RWPE1 (cell line): ENCODE measurements at places on chromosomes 7 and 10.

GRCh38 chr10:75014516-75015230, 96.8 kb upstream of the SAMD8 start:
- DNase-seq, result no peak

DNA sequence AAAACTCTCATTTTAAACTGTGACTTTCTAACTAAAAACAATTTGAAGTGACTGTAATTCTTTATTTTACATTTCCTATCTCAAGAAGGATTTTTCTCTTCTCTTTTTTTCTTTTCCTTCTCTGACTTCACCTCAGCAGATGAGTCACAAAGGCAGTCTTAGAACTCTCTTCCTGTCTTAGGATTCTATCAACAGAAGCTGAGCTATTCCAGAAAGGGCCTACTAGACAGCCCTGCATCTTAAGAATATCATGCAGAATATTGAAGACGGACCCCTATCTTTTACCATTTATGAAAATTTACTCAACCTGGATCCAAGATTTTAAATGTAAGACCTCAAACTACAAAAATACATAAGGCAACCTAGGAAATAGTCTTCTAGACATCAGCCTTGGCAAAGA, 365.7 kb upstream of the SEMA3C start:
- peak; percentile 22 for DNase-seq

GRCh38 chr10:66747451-66747850, 178.4 kb upstream of the LRRTM3 start:
- DNase-seq, result peak; percentile 38

GRCh38 chr7:4077980-4078379, 604.1 kb upstream of the FOXK1 start:
- no peak for DNase-seq

- peak; percentile 20 for DNase-seq
Observed at GRCh38 chr7:101900103-101900502, 82.7 kb downstream of the CUX1 start.

DNA sequence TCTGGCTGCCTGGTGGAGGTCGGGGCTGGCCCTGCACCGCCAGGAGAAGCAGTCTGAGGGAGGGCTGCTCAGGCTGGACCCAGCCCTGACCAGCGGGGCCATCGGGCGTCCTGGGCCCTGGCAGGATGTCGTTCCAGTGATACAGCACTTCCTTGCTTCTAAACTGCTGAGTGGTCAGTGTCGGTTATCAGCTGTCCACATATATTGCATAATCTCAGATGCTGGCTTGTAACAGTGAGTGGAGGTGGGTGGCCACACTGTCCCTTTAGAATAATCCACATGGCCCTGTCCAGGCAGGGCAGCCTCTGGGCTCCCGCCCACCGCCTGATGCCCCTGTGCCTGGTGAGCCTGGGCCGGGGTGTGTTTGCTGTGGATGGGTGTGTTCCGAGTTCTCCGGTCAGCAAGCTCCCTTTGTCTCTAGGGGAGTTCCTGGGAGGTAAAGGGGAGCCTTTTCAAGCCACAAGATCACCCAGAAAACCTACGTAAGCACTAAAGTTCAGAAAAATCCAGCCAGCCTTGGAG, 86.1 kb downstream of the LHPP start:
- DNase-seq, result no peak

DNA sequence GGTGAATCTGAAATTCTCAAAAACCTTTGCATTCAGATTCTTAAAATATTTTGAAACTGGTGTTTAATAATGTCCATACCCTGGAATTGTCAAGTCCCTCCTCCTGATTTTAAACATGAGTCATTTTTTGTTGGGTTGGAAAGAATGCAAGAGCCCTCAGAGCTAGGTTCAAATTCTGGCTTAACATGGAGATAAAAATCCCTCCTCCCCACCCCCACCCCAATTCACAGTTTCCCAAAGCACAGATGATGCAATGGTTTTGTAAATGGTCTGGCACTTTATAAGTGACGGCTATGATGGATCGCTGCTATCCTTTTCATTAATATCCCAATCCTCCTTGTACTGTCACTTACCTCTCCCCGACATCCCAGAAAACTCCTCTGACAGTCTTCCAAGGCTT, 332.8 kb downstream of the PLXNA4 start:
- DNase-seq, result no peak

- DNase-seq, result no peak
Observed at GRCh38 chr7:36648441-36648840, 75.9 kb downstream of the AOAH start.

- no peak for DNase-seq
Observed at GRCh38 chr10:86164174-86164774, 202.3 kb downstream of the GRID1 start.

GRCh38 chr7:90933041-90933440, 331.2 kb upstream of the FZD1 start:
- DNase-seq, result no peak

DNA sequence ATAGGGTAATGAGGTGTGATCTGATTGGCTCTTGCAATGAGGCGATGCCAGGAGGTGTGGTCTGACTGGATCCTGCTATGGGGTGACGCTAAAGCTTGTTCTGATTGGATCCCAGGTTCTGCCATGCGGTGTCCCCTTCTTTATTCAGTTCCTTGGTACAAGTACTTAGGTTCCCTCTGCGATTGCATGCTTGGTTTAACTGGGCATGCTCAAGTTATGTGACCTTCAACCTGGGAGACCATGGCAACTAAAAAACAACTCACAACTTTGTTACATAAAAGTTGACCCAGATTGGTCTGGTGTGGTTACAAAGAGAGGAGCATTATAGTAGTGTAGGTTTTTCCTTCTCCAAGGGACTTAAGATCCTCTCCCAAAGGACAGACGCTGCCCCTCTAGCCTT, 49.5 kb upstream of the DNAJC1 start:
- DNase-seq, result no peak

DNA sequence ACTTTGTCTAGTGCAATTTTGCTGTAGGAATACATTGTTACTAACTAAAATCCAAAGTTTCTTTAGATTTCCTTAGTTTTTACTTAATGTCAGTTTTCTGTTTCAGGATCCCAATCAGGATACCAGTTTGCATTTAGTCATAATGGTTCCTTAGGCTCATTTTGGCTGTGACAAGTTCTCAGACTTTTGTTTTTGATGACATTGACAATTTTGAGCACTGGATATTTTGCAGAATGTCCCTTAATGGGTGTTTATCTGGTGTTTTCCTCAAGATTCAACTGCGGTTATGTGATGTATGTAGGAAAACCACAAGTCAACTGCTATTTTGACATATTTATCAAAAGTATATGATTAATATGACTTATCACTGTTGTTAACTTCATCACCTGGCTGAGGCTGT, 482.6 kb downstream of the PCDH15 start:
- DNase-seq, result no peak

DNA sequence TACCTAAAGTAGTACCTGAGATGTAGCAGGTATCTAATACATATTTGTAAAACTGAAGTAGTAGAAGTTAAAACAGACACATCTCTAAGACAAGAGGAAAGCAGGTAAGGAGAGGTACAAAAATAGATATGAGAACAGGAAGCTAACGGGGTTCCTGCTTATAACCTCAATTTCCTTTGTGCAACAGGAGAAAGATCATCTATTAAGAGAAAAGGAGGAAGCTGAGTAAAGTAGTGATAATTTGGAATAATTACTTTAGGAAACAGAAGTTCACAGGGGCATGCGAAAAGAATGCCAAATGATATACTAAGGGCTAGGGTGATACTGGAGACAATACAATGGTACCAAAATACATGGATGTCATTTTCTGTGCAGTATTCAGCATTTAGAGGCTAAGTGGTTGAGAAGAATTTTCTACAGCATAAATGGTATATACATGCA, 108.7 kb downstream of the NRBF2 start:
- no peak for DNase-seq

- DNase-seq, result peak; percentile 21
Observed at GRCh38 chr7:158782761-158783401, 46.4 kb downstream of the ESYT2 start.

- no peak for DNase-seq
Observed at GRCh38 chr10:71063401-71063800, 149.0 kb upstream of the UNC5B start.

DNA sequence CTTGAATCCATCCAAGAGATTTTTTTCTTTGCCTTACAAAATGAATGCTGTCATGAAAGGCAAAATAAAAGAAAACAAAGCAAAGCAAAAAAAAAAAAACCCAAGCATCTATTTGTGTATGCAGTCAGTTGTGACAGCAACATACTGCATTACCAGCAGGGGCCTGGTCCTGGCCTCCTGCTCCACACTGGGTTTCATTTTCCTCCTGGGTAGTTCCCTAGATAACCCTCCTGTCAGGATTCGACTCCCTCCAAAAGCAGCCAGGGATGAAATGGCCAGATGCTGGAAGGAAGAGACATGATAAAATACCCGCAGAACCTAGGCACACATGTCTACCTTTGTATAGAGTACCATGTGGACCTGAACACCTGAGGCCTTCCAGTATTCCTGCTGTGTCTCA, 148.6 kb downstream of the NRCAM start:
- DNase-seq, result no peak

DNA sequence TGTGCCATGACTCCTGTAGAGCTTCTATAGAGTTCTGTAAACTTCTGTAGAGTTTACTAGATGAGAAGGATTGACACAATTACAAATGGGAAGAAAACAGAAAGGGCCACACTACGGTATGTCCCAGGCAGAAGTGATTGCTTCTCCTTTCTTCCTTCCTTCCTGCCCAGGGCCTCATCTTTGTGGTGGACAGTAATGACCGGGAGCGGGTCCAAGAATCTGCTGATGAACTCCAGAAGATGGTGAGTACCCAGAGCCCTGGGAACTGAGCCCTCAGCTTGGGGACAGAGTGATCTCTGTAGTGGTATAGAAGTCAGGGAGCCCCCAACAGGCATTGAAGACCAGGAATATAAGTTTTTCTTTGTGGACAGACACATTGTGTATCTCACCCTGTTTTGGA, 1.7 kb downstream of the ARF5 start:
- no peak for DNase-seq

DNA sequence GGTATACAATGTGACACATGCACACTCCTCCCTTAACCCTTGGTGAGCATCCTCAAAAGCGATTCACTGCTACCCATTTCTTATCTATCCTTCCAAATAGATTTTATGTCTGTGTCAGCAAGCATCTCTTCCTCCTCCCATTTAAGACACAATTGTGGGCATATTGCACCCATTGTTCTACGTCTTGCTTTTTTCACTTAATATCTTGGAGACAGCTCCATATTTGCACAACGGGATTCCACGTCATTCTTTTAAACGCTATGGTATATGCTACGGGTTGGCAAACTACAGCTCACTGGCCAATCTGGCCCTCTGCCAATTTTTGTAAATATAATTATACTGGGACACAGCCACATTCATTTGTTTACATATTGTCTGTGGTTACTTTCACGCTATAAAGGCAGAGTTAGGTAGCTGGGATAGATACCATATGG, 88.6 kb downstream of the RNF216 start:
- peak; percentile 69 for DNase-seq

- DNase-seq, result peak; percentile 49
Observed at GRCh38 chr10:35423505-35424306, 87.4 kb downstream of the CCNY start.

- no peak for DNase-seq
Observed at GRCh38 chr7:66092654-66093053, 17.0 kb downstream of the ASL start.

GRCh38 chr10:29992914-29993313, 66.5 kb downstream of the JCAD start:
- no peak for DNase-seq

GRCh38 chr7:13077466-13077865, 390.0 kb downstream of the ARL4A start:
- DNase-seq, result peak; percentile 35

GRCh38 chr10:99975942-99976809, 33.6 kb downstream of the DNMBP start:
- no peak for DNase-seq
